Stimulated activated CD4-positive, alpha-beta T cell treated with anti-CD3 and anti-CD28 coated beads, Interleukin-1b, Interleukin-23, amount 100 ng/mL, for 1 hour (primary cell): ENCODE measurements at places on chromosomes 12 and 14.

DNA sequence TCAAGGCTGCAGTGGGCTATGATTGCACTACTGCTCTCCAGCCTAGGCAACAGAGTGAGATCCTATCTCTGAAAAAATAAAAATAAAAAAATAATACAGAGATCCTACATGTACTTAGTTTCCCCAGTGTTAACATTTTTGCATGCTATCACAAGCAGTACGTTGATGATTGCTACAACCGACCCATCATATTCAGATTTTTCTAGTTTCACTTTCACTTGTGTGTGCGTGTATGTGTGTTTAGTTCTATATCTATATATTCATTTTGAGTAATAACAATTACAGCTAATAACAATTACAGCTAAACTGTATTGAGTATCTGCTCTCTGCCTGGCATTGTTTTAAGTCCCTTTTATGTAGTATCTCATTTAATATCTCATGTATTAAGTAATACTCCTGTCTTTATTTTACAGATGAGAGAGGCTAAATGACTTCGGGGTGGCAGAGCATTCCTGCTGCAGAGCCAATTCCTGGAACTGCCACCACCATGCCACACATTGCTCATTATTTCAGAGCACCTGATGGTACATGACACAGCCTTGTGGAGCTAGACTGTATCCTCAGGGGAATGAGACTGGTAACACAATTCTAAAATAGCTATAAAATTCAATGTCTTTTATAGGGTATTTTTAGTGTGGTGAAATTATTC is 153.1 kb downstream of the BCAT1 start:
- no peak for DNase-seq

DNA sequence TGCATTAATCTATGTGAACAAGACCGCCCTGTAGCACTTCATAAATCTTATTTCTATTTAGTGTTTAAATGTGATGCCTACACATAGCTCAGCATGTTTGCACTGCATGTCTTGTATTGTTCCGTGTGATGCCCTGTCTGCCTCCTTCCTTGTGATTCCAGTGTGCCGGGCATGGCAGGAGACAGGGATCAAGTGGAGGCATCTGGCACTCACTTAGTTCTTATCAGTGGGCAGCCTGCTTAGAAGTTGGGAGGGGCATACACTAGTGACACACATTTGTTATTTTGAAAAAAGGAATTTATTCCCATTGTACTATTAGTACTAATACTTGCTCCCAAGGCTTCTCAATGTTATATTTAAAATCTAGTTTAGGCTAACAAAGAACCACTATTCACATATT is 176.4 kb downstream of the KCNA5 start:
- no peak for DNase-seq

GRCh38 chr12:124240493-124240892 is 54.4 kb upstream of the RFLNA start:
- DNase-seq = no peak

GRCh38 chr14:45970621-45971020 is 681.0 kb downstream of the RPL10L start:
- no peak for DNase-seq

DNA sequence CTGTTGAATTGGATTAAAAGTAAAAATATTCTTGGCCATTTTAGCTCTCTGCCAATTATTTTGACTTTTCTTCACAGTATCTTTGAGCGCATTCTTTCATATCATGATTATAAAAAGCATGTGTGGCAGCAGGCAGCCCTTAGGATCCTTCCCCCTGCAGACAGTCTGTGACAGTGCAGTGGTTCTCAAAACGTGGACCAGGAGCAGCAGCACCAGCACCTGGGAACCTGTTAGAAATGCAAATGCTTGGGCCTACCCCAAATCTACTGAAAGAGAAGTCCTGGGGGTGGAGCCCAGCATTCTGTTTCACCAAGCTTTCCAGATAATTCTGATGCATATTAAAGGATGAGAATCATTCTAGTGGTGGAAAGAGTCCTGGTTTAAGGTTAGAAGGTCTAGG is 155.6 kb downstream of the MON2 start:
- no peak for DNase-seq

DNA sequence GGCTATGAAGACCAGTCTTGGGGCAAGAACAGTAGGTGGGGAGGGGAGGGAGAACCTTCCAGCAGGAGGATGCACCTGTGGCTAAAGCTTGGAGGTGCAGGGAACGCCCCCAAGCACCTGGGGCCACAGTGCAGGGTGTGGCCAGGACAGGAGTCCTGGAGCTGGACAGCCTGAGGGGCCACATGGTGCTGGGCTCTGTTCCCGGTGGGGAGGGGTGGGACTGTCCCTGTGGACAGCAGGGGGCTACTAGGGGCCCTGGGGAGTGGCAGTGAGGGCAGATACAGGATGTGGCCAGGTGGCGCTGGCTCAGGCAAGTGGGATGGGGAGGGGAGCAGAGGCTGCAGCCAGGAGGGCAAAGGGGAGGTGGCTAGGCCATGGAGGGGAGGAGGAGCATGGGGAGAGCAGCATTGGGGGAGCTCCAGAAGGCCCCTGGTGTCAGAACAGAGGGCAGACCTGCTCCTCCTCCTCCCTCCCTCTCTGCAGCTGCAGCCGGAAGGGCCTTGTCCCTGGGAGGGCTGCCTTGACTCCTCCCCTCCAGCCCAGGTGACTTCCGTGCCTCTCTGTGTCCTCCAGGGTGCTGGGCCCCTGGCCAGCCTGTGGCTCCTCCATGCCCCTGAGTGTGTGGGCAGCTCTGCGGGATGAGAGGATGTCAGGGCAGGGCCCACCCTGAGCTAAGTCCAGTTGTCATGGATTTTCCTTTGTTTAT is 68.4 kb upstream of the DLK1 start:
- DNase-seq = no peak

GRCh38 chr12:19647806-19648556 is 208.7 kb downstream of the AEBP2 start:
- DNase-seq = no peak

- no peak for DNase-seq
Observed at GRCh38 chr12:97308576-97309198, 153.9 kb upstream of the RMST start.

- DNase-seq = no peak
Observed at GRCh38 chr12:43882578-43883178, 46.8 kb downstream of the TMEM117 start.

GRCh38 chr12:41034686-41035085 is 153.4 kb upstream of the PDZRN4 start:
- DNase-seq = no peak

GRCh38 chr12:118922405-118922804 is 58.9 kb upstream of the SRRM4 start:
- no peak for DNase-seq

DNA sequence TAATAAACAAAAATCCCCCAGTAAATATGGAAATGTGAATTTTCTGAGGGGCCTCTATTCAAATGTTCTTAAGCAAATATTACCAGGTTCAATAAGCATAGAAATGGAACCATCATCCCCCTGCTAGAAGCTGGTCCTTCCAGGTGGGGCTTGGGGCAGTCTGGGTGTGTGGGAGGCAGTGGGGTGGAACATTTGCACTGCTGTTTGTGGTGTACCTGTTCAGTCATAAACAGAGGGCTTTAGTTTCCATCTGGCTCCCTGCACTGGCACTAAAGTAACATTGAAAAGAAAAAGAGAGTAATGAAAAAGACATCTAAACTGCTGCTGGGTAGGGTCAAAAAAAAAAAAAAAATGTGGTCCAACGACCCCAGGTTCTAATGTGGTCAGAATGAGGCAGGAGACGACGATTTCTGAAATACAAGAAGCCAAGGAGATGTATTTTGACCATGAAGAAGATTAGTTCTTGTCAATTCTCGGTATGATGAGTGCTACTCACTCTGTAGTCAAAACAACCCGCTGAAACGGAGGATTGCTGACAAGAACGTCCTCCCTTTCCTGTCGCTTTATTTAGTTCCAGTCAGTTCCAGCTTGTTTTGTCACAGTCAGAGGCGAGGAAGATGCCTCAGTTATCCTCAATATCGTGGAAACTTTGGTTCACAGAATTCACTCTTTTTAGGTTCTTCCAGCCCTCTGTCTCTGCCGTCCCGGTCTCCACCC is 44.2 kb upstream of the MANSC4 start:
- DNase-seq = no peak

GRCh38 chr12:27206801-27207502 is 37.1 kb upstream of the STK38L start:
- no peak for DNase-seq

GRCh38 chr12:104590022-104590421 is 133.3 kb downstream of the CHST11 start:
- no peak for DNase-seq

- no peak for DNase-seq
Observed at GRCh38 chr12:124733086-124733485, 130.6 kb downstream of the SCARB1 start.

GRCh38 chr12:132222096-132222807 is 78.0 kb downstream of the NOC4L start:
- DNase-seq = no peak

DNA sequence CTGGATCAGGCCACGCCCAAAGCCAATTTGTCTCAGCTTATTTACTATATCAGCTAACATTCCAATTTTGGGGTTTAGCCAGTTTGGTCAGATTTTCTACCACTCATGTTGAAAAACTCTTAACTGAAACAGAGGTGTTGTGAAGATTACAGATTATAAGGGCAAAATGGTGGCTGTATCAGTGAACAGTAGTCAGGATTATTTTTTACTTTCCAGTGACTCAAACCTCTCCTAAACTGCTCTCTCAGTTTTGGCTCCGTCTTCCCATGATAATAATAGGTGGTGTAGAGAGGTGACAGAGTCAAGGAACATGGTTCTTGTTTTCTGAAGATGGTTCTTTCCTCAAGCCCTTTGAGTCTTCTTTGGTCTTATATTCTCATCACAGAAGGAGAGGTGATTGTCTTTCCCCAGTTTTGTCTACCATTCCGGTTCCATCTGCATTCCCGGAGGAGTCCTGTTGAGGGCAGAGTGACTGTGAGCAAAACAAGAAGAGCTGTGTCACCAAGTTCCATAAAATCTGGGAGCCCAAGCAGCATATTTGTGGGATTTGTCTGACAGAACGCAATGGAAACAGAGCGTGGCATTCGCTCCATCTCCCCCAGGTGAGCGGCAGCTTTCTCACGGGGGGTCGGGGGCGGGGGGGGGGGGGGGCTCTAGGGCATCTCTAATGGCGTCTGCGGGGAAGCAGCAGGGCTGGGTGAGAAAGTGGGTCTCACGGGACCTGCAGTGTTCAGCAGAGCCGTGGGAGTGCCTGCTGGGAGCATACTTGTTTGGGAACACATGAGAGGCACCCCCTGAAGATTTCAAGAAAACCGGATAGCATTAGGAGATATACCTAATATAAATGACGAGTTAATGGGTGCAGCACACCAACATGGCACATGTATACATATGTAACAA is 59.1 kb downstream of the TBC1D30 start:
- DNase-seq = no peak

DNA sequence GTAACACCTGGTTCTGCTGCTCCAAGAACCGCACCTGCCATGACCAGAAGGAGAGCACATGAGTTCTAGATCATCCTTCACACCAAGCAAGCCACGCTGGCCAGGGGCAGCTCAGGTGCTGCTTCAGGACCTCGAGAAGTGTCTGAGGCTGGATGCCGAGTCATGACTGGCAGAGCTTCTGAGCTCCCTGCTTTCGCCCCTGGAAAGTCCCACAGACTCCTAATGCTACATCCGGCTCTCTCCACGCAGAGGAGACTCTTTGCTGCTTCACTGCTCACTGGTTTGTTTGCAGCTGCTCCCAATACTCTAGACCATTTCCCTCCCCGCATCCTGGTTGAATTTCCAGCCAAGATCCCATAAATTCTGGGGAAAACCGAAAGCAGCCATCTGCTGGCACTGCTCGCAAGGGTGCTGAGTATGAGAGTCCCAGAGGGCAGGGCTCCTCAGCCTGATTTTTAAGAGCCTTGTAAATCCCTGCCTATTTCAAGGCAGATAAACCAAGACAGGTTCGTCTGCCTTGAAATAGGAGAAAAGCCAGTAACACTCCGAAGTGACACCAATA is 1.4 kb downstream of the KRT2 start:
- no peak for DNase-seq

GRCh38 chr12:76542908-76543307 is 16.7 kb downstream of the OSBPL8 start:
- no peak for DNase-seq

GRCh38 chr12:92495108-92495507 is 207.7 kb upstream of the PLEKHG7 start:
- DNase-seq = no peak

- DNase-seq = no peak
Observed at GRCh38 chr12:98651328-98651727, 6.2 kb downstream of the APAF1 start.

GRCh38 chr14:87409393-87409792 is 583.6 kb downstream of the GALC start:
- DNase-seq = no peak

DNA sequence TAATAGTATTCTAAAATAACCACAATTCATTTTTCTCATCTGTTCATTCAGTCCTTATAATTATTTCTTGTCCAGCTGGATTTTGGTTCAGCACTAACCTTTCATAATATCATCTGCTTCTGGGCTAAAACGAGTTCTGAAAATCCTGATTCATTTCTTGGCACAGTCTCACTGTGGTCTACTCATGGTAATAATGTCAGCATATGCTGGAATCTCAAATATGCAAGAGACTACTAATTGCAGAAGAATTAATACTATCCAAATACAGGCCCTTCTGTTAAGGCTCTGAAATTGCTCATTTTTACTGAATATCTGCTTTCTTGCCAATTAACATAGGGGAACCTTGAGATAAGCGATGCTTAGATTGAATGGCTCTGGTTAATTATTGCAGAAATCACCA is 597.1 kb downstream of the RPL10L start:
- DNase-seq = no peak

DNA sequence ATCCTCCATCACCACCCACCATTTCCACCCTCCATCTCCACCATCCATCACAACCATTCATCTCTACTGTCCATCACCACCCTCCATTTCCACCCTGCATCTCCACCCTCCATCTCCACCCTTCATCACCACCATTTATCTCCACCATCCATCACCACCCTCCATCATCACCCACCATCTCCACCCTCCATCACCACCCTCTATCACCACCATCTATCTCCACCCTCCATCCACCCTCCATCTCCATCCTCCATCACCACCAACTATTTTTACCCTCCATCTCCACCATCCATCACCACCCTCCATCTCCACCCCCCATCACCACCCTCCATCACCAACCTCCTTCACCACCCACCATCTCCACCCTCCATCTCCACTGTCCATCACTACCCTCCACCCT is 4.7 kb upstream of the CEP170B start:
- no peak for DNase-seq

GRCh38 chr14:78764645-78765044 is 594.5 kb downstream of the NRXN3 start:
- DNase-seq = no peak

- DNase-seq = no peak
Observed at GRCh38 chr12:15712823-15713660, 76.1 kb downstream of the EPS8 start.
